ENCODE measurements at places on chromosomes 7 and 10.

GRCh38 chr7:37007268-37007667, 283.0 kb upstream of the AOAH start:
- DNase-seq = no peak

DNA sequence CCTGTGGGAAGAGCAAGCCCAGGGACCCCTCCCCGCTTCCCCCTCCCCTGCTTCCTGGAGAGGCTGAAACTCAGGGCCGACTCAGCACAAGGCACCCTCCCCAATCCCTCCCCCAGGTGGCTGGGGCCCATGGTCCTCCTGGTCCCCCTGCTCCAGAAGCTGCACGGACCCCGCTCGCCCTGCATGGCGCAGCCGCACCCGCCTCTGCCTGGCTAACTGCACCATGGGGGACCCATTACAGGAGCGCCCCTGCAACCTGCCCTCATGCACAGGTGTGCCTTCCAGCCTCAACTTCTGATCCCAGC, 19.7 kb upstream of the ZNF862 start:
- DNase-seq = no peak

DNA sequence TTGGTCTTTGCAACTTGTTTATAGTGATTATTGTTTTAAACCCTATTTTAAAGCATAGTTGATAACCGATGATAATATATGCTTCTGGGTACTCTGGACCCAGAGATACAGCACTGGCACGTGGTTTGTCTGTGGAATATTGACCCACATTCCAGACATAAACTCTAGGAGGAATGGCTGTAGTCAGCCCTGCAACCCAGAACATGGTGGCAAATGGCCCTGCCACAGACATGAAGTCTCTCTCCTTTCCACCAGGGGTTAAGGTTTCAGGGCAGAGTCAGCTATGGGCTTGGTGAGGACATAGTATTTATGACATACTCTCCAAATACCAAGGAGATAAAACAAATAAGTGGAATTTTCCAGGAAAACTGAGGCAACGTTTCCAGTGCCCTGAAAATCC, 83.6 kb downstream of the NAMPT start:
- no peak for DNase-seq

GRCh38 chr7:3333861-3334260, 32.8 kb downstream of the SDK1 start:
- no peak for DNase-seq

DNA sequence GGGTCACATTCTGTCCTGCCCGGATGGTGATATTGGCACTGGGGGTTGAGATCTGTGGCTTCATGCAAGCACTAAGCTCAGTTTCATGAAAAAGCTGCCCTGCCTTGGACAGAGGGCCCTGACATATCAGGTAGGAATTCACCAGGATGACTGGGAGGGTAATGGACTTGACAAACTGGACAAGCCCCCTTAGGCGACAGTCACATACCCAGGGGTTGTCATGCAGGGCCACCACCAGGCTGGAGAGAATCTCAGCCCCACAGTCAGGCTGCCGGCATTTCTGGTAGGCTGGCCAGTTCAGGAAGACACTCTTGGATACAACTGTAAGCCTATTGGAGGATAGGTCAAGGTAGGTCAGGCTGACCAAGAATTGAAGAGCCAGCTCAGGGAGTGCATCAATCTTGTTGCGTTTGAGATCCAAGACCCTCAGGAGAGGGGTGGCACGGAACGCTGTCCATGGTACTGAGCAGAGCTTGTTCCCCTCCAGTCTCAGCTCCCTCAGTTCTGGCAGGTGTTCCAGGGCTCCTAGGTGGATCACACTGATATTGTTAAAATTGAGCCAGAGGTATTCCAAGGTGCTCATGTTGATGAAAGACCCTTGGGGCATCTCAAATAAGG, 824 bp downstream of the LRIT2 start:
- no peak for DNase-seq

- no peak for DNase-seq
Measured at GRCh38 chr10:120641695-120642094, 184.7 kb downstream of the PLPP4 start.

DNA sequence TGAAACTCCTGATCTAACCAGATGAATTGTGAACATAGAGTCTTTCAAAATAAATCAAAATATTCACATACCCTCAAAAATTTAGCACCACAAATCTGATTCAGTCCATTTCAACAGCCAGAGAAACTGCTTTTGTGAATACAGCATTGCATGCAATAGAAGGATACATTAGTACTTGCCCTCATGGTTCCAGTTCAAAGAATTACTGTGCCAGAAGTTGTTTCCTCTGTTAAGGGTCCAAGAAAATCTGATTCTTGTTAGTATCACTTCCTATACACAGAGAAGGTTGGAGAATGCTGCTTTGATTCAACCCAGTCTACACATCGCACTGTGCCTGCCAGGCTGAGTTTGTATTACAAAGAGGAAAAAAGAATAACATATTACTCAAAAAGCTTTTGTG, 115.6 kb downstream of the TFEC start:
- DNase-seq = no peak

DNA sequence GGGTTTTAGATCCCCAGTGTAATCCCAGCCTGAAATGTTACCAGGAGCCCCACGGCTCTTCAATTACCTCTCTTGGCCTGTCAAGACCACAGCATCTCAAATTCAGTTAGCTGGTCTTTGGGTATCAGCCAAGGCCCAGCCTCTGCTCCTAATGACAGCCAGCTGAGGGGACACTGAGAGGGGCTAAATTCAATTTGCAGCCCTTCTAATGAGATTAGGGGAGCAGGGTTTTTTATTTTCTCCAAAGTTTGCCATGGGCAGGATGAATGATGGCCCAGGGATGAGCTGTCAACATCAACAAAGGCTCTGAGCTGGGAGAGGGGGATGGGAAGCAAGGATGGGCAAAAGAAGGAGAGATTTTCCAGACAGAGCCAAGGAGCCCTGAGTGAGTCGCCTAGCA, 116.8 kb upstream of the TBX20 start:
- DNase-seq = no peak

GRCh38 chr10:90204131-90204955, 503.0 kb downstream of the KIF20B start:
- DNase-seq = no peak
